ENCODE measurements at places on chromosomes 5 and 9.

DNA sequence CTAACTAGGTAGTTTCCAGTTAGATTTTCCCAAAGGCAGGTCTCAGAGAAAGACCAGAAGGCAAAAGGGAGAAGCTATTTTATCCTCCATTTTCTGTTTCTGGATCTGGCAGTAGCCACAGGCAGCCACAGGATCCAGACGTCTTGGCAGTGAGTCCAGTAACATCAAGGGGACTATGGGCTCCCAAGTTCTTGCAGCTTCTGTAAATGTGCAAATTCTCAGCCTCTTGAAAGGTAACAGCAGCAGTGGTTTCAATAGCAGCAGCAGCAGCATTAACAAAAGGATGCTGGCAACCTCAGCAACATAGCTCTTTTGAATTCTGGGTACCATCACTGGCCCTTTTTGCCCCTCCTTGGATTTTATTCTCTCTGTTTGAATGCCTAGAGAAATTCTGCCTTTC is 27.1 kb upstream of the IL33 start:
- DNase-seq: no peak

GRCh38 chr5:53481159-53481886 is 894 bp downstream of the FST start:
- no peak for DNase-seq

- DNase-seq: no peak
Measured at GRCh38 chr5:172939611-172940267, 19.5 kb upstream of the RPL26L1 start.

GRCh38 chr5:154780128-154780527 is 25.0 kb downstream of the LARP1 start:
- DNase-seq: no peak

DNA sequence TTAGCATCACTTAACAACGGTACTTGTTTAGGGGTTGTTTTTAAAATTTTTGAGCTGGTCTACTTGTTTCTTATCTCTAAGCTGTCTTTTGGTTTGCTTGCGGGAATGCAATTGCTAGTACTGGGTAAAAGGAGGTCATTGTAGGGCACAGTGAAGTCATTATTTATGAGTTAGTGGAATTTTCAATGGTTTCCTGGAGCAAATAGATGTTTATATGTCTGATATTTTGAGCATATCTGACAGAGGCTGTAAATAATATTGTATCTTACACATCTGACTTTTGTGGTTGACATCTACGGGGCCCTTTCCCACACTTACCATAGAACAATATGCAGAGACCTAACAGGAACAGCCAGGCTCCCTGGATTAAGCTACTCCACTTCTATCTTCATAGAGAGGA is 90.4 kb upstream of the IL6ST start:
- no peak for DNase-seq

DNA sequence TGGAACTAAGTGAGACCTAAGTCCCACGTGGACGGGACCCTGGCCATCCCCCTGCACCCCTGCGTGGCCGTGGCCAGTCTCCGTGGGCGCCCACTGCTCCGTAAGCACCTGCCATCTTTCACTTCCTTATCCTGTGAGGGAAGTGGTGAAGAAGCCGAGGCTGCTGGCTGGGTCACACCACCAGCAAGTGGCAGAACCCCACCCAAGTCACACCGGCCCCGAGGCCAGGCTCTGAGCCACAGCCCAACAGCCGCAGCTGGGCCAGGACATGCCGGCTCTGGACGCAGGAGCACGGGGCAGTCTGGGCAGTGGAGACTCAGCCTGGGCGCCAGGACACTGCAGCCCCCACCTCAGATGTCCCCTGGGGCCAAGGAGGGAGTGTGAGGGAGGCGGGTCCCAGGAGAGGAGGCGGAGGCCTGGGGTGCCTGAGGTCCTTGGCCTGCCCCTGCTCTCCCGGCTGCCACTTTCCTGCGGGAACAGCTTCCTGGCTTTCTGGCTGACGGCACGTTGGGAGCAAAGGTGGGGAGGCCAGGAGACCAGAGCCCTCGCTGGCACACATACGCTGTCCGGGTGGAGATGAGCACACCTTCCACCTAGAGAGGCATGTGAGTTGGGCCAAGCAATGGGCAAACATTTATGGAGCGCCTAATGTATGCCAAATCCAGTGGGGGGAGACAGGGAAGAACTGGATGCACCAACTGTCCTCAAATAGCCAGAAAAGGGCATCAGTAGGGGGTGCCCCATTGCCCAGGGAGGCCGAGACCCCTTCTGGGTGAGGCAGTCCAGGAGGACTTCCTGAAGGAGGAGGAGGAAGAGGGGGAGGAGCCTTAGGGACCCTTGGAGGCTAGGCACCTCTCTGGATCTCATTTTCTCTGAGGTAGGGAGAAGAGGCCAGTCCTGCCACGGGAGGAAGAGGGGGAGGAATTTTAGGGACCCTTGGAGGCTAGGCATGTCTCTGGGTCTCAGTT is 43.9 kb upstream of the EGFL7 start:
- DNase-seq: no peak

GRCh38 chr9:129596541-129597331 is 24.2 kb downstream of the C9orf50 start:
- no peak for DNase-seq

DNA sequence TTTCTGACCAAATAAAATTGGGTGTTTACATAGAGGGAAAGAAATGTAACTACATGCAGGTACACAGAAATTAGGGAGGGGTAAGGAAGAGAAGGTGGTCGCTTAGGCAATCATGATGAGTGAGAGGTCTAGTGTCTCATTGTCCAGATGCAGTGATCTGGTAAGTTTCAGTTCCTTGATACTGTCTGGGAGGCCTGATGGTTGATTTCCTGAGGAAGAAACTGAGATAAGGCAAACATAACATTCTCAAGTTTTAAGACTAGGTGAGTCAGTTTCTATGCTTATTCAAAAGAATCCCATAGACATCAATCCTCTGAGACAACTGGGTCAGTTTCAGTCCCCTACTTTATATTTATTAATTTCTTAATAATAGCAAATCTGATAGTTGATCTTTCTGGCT is 843.3 kb upstream of the CDH10 start:
- DNase-seq: no peak

GRCh38 chr5:92879806-92880543 is 701.0 kb downstream of the NR2F1-AS1 start:
- DNase-seq: no peak

- DNase-seq: no peak
Measured at GRCh38 chr5:73170522-73170921, 2.5 kb upstream of the TMEM174 start.

GRCh38 chr5:96093340-96093739 is 131.7 kb upstream of the ELL2 start:
- no peak for DNase-seq

- no peak for DNase-seq
Measured at GRCh38 chr5:13921578-13921977, 22.9 kb downstream of the DNAH5 start.

DNA sequence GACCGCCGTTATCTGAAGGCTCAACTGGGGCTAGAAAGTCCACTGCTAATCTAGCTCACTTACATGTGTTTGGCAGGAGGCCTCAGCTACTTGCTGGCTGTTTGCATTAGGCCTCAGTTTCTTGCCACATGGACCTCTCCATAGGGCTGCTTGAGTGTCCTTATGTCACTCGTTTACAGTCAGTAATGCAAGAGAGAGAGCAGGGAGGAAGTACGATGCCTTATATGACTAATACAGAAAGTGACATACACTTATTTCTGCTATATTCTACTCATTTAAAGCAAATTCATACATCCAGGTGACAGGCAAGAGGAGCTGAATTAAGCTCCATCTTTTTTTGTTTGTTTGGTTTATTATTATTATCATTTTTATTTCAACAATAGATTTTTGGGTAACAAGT is 179.6 kb downstream of the LURAP1L start:
- no peak for DNase-seq

GRCh38 chr5:166341740-166342337 is 1949.6 kb upstream of the WWC1 start:
- DNase-seq: no peak

DNA sequence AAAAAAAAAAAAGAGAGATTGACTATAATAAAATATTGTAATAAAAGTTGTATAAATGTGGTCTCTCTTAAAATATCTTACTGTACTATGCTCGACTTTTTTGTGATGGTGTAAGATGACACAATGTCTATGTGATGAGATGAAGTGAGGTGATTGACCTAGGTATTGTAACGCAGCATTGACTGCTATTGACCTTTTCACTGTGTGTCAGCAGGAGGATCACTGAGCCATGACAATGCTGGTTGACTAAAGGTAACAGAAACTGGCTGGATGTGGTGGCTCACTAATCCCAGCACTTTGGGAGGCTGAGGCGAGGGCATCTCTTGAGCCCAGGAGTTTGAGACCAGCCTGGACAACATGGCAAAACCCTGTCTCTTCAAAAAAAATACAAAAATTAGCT is 78.6 kb upstream of the MYO10 start:
- DNase-seq: no peak

DNA sequence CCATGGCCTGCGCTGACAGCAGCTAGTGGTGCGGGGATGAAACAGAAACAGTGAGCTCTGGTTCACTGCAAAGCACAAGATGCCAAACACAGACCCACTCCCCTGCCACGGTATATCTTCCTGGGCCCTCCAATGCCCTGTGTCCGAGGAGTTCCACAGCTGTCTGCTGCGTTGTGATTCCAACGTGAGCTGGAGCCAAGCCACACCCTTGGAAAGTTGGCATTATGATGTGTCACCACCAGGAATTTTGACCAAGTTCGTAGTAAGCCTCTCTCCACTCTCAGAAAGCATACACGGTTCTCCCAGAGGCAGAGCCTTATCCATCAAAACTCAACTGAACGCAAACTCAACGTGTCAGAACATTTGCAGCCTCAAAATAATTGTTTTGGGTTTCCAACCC is 55.6 kb downstream of the MACROH2A1 start:
- DNase-seq: no peak

DNA sequence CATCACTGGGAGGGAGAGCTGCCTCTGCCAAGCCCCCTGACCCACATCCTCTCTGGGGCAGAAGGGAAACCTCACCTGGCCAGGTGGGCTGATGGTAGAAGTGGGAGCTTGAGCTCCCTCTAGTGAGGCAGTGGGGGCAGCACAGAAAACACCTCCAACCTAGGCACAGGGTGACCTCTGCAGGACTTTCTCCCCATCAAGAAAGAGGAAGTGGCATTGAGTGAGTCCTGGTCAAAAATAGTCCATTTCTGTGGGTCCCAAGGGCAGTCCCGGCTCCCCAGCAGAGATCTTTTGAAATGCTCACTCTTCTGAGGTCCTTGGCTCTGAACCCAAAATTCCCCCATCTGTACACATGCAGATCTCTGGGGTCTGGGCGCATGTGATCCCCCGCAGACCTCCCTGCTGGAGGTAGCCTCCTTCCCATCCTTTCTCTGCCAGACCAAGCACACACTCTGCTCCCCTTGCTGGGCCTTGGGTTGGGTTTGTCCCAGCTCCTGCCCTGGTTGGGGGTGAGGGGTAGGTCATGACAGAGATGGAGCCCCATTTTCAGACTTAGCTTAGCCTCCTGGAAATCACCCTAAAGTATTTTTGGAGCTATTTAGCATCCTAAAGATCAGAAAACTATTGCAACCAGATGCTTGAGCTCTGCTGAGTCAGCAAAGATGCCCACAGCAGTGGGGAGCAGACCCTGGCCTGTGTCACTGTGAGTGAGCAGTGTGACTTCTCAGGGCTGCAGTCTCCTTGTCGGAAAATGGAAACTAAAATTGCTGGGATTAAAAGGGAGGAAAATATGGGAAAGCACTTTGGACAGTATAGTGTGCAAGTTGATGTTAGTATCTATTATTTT is 41.6 kb upstream of the LCP2 start:
- DNase-seq: peak; percentile 20

- no peak for DNase-seq
Measured at GRCh38 chr5:139878093-139878492, 82.5 kb downstream of the PSD2 start.

- DNase-seq: no peak
Measured at GRCh38 chr9:108058135-108058814, 568.7 kb upstream of the KLF4 start.

GRCh38 chr5:126956991-126957390 is 73.4 kb downstream of the MARCHF3 start:
- no peak for DNase-seq

GRCh38 chr5:149015561-149015960 is 47.3 kb downstream of the SH3TC2 start:
- DNase-seq: no peak

GRCh38 chr9:91803151-91803940 is 146.7 kb downstream of the ROR2 start:
- DNase-seq: no peak

DNA sequence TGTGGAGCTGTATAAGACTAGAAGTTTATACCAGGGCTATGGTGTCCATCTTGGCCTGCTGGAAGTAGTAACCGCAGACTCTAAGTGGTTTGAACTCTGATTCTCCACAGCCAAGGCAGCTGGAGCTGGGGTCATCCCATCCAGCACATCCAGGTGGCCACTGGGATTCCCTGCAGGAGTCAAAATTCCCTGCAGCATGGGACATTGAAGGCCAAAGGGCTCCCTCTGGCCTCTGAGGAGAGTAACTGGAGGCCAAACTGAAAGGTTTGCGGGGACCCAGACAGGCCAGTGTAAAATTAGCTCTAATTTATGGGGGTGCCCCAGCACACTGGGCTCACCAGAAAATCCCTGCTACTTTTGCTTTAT is 12.2 kb upstream of the PRXL2C start:
- DNase-seq: no peak

- DNase-seq: no peak
Measured at GRCh38 chr9:33139421-33140228, 27.5 kb downstream of the B4GALT1 start.

DNA sequence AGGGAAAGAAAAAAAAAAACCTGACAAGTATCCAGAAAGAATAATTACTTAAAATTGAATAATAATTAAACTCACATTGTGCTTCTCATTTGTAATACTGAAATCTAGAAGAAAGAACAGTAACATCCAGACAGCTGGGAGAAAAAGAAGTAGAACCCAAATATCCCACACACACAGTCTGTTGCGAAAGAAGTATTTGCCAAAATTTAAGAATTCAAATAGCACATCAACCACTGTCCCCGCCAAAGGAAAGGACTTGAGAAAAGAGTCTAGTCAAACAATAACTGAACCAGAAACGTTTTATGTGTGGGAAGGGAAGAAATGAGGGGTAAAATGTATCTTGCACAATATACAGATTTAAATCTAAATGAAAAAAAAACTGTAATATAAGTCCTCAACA is 202.8 kb downstream of the MLLT3 start:
- DNase-seq: no peak

DNA sequence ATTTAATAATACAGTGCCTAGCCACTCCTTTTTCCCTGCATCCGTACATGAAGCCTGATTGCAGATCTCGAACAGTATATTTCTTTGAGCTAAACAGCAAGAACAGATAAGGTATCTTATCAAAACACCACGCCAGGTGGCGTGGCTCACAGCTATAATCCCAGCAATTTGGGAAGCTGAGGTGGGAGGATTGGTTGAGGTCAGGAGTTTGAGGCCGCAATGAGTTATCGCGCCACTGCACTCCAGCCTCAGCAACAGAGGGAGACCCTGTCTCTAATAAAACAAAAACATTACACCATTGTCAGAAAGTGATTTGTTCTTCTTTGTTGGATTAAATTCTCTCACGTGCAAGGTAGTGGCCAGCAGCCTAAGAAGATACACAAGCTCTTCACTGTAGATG is 291.2 kb upstream of the DMRT1 start:
- no peak for DNase-seq
